Right kidney (tissue), 9 donors: ENCODE measurements at places on chromosomes 12 and 14.

DNA sequence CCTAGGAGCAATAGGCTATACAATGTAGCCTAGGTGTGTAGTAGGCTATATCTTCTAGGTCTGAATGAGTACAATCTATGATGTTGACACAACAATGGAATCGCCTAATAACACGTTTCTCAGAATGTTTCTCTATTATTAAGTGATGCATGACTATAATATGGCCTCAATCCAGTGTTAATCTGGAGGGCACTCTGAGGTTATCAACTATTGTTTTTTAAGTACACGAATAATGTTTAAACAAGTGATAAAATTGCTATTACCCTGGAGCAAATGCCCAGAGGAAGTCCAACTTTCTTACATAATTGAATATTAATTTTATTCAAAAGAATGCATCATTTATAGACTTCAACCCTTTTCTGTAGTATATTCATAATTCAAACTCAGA is 16.4 kb upstream of the CNIH1 start:
- no peak for DNase-seq

- DNase-seq = peak; percentile 31
Measured at GRCh38 chr12:111298582-111299436, 70.1 kb downstream of the PHETA1 start.

- DNase-seq = no peak
Measured at GRCh38 chr14:56205881-56206280, 87.7 kb downstream of the PELI2 start.

GRCh38 chr14:21486640-21487087 is 9.7 kb downstream of the TOX4 start:
- no peak for DNase-seq

DNA sequence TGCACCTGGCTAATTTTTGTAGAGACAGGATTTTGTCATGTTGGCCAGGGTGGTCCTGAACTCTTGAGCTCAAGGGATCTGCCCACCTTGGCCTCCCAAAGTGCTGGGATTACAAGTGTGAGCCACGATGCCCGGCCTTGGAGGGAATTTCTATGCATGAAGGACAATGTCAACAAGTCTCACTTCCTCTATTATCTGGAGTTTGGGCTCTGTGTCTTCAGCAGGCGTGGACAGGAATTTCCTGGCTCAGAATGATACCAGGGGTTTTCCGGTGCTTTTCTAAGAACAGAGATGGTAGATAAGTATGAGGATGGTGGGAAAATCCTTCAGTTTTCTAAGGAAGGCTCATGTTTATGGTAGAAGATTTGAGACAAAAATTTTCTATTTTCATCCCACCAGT is 75.0 kb upstream of the CCDC60 start:
- no peak for DNase-seq

DNA sequence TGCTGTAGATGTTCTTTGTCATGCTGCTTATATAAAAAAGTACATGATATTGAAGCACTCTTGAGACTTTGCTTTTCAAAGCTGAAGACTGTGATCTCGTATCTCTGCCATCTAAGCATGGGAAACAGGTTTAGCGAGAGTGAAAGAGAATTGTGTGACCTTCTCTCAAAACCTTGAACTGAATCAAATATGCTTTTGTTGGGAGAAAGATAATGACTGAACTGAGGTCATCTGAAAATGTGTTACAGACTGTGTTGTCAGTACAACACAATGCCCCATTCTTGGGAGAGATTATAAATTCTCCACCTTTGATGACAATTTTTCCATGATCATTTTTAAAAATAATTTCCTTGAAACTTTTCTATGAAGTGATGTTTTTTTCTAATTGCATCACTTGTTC is 272.1 kb upstream of the SEL1L start:
- DNase-seq = no peak

DNA sequence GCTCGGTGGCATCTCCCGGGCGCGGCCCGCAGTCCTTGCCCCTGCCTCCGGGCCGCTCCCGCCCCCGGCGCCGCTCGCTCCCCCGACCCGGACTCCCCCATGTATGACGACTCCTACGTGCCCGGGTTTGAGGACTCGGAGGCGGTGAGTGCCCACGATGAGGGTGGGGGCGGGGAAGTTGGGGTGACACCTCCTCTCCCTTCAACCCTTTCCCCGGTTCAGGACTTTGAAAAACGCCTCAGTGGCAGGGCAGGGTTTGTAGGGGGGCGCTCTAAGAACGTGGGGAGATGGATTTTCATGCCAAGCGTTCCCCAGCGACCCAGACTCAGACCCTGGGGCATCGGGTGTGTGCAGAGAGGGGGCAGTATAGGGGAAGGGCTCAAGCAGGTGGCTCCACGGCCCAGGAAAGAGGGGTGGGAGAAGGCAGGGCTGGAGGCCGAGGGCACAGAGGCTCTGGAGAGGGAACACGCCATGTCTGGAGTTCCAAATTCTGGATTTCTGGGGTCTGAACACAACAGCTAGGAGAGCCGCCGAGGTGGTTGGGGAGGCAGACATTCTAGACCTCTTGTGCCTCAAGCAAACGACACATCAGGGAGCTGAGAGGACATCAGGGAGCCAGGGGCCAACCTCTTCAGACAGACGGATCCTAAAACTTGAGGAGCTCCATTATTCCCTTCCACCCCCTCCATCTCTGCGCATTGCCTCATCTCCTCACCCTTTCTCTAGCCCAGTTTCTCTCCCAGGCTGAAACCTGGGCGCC is 715 bp downstream of the CACNB3 start:
- no peak for DNase-seq

GRCh38 chr12:67609226-67609870 is 39.2 kb upstream of the DYRK2 start:
- no peak for DNase-seq

- no peak for DNase-seq
Measured at GRCh38 chr14:88802596-88802995, 9.8 kb upstream of the EML5 start.

DNA sequence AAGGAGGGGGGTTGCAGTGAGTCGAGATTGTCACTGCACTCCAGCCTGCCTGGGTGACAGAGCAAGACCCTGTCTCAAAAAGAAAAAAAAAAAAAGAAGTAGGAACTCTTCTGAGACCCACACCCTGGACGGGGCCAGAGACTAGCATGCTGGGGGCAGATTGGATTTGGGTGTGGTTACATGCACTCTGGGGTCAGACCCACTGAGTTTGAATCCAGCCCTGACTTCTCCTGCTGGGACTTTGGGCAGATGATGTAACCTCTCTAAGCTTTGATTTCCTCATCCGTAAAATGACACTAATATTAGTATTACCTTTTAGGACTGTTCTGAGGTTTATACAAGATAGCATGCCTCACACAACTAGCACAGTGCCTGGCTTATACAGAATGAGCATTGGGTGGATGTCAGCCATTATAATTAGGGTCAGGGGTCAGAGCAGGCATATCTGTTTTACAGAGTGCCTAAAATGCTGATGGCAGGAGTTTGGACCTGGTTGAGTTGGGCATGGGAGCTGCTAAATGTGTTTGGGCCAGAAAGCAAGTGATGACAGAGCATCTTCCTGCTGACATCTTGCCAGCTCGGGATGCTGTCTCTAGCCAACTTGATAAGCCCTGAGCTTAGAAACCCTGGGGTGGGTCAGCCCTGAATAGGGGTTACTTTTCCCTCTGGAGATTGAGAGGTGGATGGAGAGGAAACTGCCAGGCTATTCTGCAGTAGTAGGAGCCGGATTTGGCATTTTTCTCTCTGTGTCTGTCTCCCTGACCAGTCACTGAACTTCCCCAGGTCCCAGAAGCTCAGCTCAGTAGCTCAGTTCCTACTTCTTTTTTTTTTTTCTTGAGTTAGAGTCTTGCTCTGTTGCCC is 15.5 kb downstream of the TPCN1 start:
- DNase-seq = no peak

DNA sequence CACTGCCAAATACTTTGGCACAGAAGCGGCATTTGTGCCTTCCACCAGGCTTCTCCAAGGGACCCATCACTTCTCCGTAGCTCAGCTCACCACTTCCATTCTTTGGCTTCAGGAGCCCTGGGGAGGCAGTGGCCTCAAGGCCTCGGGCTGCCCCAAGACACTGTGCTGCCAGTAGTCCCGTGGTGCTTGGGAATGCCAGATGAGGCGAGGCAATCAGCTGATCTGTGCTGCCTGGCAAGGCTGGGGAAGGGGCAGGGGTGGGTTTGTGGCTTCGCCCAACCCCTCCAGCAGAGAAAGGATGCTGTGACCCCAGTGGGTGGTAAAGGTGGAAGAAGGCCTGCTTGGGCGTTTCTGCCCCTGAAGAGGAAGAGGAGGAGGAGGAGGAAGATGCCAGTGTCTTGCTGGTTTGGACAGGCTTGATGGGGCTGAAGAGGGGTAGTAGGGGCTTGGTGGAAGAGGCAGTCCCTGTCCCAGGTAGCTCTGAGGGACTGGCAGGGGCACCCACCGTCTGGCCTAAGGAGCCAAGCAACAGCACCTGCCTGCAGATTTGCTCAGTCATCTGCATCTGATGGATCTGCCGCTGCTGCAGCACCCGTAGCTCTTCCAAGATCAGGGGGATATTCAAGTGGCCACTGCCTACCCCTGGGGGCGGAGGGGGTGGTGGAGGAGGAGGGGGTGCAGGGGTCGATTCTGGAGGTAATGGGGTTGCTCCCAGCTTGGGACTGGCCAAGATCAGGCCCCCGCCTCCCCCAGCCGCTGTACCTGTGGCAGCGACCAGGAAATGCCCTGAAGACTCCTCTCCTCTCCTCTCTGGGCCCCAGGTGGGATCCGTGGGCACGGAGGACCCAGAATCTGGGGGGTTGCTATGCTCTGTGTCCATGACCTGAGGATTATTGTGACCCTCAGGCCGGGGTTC is 1.3 kb downstream of the SALL2 start:
- DNase-seq = no peak

DNA sequence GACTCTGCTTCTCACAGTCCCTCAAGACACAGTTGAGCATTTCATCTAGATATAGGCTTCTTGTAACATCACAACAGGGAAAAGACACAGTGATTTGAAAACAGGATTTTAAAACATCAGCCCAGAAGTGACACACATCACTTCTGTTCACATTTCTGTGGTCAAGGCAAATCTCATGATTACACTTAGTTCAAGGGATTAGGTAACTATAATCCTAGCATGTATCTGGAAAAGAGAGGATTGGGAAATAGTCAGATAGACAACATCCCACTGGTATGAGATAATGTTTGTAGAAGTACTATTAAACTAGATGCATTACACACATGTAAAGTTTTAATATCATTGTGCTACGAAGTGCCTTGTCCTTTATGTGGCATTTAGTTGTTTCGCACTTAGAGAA is 252.6 kb upstream of the PRKD1 start:
- no peak for DNase-seq

DNA sequence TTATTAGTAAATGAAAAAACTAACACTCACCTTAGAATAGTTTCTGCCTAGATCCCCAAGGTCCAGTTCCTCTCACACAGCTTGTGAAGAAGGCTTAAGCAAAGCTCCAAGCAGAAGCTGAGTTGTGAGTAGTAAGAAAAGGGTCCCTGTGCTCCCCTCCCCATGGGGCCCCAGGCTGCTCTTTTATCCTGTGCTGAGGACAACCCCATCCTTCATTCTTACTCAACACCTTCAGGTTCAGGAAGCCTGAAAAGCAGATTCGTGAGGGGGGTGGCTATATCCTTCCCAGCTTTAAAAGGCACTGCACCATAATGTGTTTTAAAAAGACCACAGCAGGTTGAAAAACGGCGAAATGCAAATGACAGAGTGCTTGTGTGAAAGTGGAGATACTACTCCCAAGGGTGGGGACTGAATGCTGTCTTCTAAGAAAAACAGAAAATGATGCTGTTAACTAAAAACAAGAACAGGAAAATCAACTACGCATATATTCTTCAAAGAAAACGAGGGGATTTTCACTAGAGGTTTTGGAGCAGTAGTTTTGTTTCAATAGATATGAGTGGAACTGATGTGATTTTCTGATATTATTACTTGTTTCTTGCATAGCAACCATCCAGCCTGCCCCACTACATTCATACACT is 182.7 kb downstream of the KTN1 start:
- DNase-seq = no peak

DNA sequence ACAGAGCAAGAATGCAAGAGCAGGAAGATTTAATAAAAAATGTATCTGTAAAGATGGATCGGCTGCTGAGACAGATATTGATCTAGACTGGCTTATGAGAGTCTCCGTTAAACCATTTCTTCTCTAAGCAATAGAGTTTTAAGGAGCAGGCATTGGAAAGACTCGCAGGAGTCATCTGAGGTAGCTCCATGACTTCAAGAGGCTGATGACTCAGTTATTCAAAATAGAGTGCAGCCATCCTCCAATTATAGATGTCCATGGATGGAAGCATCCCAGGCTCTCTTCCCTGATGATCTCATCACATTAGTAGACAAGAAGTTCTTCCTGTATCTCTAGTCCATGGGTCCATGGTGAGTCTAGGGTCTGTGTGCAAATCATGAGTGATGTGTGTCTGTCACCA is 638.3 kb upstream of the TMEM132C start:
- DNase-seq = no peak

DNA sequence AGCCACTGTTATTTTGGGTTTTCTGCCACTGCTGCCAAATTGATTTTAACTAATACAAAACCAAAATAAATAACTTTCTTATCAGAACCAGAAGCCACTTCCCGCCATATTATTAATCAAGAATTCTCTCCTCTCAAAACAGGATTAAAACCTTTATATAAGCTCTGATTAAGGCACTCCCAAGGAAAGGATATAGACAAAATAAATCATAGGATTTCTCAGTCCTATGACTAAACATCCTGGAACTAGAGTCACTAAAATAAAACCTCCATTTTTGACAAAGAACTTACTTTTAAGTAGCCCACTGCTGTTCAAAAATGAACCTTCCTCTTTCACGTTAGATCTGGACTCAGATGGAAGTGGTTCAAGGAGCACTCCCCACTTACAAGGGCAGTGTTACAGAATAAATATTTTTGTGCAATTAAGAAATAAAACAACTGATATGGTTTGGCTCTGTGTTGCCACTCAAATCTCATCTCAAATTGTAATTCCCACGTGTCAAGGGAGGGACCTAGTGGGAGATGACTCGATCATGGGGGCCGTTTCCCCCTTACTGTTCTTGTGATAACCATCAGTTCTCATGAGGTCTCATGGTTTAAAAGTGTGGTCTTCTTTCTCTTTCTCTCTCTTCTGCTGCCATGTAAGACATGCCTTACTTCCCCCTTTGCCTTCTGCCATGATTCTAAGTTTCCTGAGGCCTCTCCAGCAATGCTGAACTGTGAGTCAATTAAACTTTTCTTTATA is 26.4 kb downstream of the GXYLT1 start:
- DNase-seq = no peak
